ENCODE measurements at places on chromosomes 7 and 10. TPM values are rescaled to one million over a fixed set of nuclear protein-coding genes. Genes with fewer than 3 reads are reported as not detected.
A peak's percentile ranks its signal among the peaks of the same experiment; 100 is the strongest.

GRCh38 chr7:89771003-89771636, 383.1 kb upstream of the STEAP1 start:
- DNase-seq: no peak

DNA sequence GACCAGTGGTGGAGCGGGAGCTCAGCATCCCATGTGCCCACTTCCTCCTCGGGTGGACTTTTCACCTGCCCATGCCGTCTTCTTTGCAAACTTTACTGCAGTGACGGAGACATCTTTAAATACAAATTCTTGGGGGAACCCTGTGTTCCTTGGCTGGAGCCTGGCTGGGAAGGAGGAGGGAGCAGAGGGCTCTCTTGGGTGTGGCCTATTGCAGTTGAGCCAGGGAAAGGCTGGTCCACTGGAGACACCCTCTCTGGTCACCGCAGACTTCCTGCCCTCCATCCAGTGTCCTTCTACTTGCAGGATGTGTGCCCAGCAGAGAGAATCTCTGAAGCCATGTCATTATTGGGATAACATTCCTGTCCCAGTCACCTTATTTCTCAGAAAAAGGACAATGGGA, 67.3 kb downstream of the TCF7L2 start:
- no peak for DNase-seq

- no peak for DNase-seq
These were observed 40.6 kb downstream of the OSBPL3 start for GRCh38 chr7:24939416-24939815.

GRCh38 chr7:90387470-90388240, 15.6 kb upstream of the CLDN12 start:
- no peak for DNase-seq

GRCh38 chr7:93238131-93238530, 6.0 kb downstream of the VPS50 start:
- no peak for DNase-seq

GRCh38 chr10:101367569-101368453, 13.8 kb downstream of the BTRC start:
- no peak for DNase-seq

- DNase-seq: no peak
These were observed 16.4 kb downstream of the PRSS2 start for GRCh38 chr7:142787034-142787768.

- DNase-seq: peak; percentile 51
These were observed 169.1 kb downstream of the EGFR start for GRCh38 chr7:55187701-55188491.

GRCh38 chr10:124035928-124036558, 57.4 kb downstream of the CHST15 start:
- no peak for DNase-seq

- no peak for DNase-seq
These were observed 47.5 kb upstream of the HNRNPH3 start for GRCh38 chr10:68284062-68285001.

GRCh38 chr7:82423446-82423845, 20.1 kb downstream of the CACNA2D1 start:
- DNase-seq: no peak

- no peak for DNase-seq
These were observed 235.4 kb downstream of the RPS24 start for GRCh38 chr10:78269060-78269459.

- peak; percentile 67 for DNase-seq
These were observed at the start of gene NUDT13 for GRCh38 chr10:73110345-73110849. TSS of gene NUDT13 (plus strand) at chr10:73110455. CDS start at chr10:73114366, 3,911 bp downstream.

DNA sequence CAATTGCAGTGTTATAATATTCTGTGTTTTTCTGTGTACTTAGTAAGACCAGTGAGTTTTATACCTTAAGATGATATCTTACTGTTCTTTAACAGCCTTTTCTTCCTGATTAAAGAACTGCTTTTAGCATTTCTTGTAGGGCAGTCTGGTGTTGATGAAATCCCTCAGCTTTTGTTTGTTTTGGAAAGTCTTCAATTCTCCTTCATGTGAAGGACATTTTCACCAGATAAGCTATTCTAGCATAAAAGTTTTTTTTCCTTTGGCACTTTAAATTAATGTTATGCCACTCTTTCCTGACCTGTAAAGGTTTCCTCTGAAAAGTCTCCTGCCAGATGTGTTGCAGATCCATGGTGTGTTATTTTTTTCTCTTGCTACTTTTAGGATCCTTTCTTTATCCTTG, 1059.8 kb downstream of the LRMDA start:
- no peak for DNase-seq

- no peak for DNase-seq
These were observed 190.1 kb downstream of the SUGCT start for GRCh38 chr7:40324914-40325313.

- peak; percentile 61 for DNase-seq
These were observed 208.4 kb upstream of the KLF14 start for GRCh38 chr7:130942211-130942964.

DNA sequence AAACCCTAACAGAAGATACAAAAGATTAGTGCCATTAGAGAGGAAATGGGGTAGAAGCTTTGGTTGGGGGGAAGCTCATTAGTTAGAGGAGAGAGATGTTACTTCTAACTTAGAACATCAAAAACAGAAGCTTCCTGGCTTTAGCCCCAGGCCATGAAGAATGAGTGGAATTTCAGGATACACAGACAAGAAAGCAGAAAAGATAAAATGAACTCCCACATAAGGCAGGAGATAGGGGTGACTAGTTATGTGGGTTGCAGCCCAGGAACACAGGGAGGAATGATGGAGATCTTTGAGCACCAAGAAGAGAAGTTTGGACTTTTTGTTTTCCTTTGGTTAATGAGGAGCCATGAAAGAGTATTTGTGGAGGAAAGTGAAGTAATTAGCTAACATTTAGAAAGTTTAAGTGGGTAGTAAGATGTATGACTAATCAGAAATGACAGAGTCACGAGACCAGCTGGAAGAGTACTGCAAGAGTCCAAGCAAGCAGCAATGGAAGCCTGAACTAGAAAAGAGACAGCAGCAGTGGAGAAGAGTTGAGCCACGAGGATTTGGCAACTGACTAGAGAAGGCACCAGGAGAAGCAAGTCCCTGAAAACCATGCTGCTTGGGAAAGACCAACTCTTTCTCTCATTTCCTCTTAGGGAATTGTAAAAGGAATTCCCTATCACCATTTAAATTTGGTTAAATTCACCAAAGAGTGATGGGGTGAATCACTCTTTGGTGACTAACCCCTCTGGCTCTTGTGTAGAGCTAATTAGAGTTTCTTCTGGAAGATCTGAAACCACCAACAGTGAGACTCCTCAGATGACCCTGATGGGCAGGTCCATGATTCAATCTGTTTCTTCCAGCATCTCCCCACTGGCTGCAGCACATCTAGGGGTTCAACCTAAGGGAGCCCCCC, 131.9 kb downstream of the KCNMA1 start:
- DNase-seq: no peak

- no peak for DNase-seq
These were observed 575 bp downstream of the PLPP4 start for GRCh38 chr10:120457431-120458172.

- no peak for DNase-seq
These were observed 479.3 kb downstream of the GLRX3 start for GRCh38 chr10:130615457-130615856.

- DNase-seq: no peak
These were observed 93.0 kb downstream of the TNS3 start for GRCh38 chr7:47488969-47489342.

GRCh38 chr7:151423936-151424335, 14.1 kb upstream of the WDR86 start:
- no peak for DNase-seq

GRCh38 chr10:52212062-52212461, 102.0 kb upstream of the DKK1 start:
- DNase-seq: peak; percentile 22

DNA sequence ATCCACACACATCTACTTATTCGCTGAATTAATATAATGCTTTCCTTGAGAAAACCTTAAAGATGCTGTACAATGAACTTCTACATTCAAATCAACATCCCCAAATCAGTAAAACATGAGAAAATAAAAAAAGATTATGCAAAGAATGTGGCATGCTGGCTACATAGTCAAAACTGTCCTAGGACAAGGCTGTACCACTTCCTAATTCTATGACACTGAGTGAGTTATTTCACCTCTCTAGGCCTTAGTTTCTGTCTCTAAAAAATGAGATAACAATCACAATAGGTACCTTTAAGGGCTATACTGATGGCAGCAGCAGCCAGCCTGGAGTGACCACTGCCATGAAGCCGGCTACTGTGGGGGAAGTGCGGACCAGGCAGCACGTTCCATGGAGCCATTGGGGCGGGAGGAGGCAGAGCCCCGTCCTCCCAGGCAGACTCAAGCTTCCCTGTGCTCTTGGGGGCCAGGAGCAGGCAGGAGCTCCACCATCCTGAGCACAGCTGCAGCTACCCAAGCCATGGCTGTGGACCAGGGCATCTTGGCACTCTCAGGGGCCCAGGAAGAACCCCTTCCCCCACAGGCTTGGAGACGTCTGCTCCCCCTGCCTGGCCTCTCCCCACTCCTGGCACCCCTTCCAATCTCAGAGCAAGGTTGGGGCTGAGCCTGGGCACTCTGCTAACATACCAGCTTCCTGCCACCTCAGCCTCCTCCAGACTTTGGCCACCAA, 110.2 kb downstream of the ELAPOR2 start:
- DNase-seq: no peak

GRCh38 chr10:93408783-93409182, 73.4 kb downstream of the MYOF start:
- DNase-seq: no peak

GRCh38 chr7:20030915-20031362, 186.2 kb downstream of the MACC1 start:
- no peak for DNase-seq

DNA sequence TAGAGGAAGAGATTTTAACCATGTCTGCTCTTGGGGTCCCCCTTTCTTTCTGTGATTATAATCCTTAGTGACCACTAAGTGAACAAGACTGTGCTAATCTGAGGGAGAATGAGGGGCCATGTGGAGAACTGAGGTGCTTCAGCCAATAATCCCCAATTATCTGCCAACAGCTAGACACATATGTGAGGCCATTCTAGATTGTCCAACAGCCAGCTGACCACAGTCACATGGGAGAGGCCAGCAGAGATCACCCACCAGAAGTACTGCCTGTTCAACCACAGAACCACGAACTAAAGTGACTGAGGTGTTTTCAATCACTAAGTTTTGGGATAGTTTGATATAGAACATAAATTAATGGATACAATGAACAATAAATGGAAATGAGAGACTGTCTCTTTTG, 74.3 kb downstream of the SEMA3E start:
- DNase-seq: no peak

DNA sequence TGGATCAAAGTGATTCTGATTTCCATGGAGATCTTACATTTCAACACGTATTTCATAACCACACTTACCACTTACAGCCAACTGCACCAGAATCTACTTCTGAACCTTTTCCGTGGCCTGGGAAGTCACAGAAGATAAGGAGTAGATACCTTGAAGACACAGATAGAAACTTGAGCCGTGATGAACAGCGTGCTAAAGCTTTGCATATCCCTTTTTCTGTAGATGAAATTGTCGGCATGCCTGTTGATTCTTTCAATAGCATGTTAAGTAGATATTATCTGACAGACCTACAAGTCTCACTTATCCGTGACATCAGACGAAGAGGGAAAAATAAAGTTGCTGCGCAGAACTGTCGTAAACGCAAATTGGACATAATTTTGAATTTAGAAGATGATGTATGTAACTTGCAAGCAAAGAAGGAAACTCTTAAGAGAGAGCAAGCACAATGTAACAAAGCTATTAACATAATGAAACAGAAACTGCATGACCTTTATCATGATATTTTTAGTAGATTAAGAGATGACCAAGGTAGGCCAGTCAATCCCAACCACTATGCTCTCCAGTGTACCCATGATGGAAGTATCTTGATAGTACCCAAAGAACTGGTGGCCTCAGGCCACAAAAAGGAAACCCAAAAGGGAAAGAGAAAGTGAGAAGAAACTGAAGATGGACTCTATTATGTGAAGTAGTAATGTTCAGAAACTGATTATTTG, 15.3 kb downstream of the HNRNPA2B1 start:
- no peak for DNase-seq

- peak; percentile 20 for DNase-seq
These were observed 649 bp downstream of the IDE start for GRCh38 chr10:92573091-92573797.

DNA sequence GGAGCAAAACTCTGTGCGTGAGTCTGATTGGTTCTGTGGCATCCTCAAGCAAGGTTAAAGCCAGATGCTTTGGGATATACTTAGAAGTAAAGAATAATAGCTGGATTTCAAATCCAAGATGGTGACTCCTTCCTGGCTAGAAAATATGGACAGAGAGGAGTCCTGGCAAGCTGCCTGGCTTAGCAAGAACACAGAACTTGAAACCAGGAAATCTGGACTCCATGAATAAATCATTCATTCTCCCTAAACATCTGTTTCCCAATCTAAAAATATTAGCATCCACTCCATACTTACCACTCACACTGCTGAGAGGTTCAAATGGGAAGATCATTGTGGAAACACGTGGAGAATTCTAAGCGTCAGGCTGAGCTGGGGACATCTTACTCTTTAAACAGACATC, 1074.1 kb upstream of the AUTS2 start:
- DNase-seq: no peak

The MUC3A gene
- 0.09 TPM for total RNA-seq

The CLCN1 gene
- total RNA-seq: 0.30 TPM

The AMPH gene
- total RNA-seq: 0.51 TPM

The TFEC gene
- total RNA-seq: 0.59 TPM

The CYP2C8 gene
- total RNA-seq: not detected

The OLAH gene
- 2.2 TPM for total RNA-seq

The TMEM176A gene
- total RNA-seq: 13.5 TPM

The HOXA4 gene
- total RNA-seq: not detected

The CARD11 gene
- 0.95 TPM for total RNA-seq

The IFIT3 gene
- total RNA-seq: 24.1 TPM

The ABCB1 gene
- 21.2 TPM for total RNA-seq

The GPNMB gene
- 66.8 TPM for total RNA-seq

The MRLN gene
- total RNA-seq: not detected

The OPN4 gene
- not detected for total RNA-seq

The CUEDC2 gene
- total RNA-seq: 51.6 TPM

The HMX3 gene
- not detected for total RNA-seq
